8988T (cell line): ENCODE measurements at places on chromosomes 12 and 14.

DNA sequence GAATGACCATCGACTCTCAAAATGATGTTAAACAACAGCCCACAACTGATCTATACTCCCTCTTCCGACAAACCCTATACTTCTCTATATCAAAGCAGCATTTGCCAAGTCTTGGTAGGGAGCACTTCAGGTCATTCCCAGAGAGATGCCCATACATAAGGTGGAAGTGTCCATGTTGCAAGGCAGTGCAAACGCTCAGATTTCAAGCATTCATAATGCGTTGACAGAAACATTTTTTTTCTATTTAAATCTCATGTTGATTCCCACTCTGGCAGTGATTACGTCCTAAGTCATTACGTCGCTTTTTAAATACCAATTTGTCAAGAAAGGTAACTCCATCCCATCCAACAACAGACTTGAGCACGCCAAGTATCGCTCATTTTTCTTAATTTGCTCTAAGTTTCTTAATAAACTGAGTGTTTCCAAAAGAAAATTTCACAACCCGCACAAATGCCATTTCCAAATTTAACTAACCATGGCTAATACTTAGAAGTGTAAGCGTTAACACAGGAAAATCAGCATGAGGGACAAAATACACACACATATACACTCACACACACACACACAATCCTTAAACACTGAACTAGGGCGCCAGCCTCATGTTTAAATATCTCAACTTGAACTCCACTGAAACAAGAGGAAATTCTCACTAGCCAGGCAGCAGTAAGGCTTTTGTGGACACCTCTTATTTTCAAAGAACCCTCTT, 1.1 kb downstream of the GXYLT1 start:
- no peak for DNase-seq

- DNase-seq = no peak
These were observed 1.7 kb downstream of the TPCN1 start for GRCh38 chr12:113222730-113223531.

- DNase-seq = no peak
These were observed 21.9 kb upstream of the SLC15A5 start for GRCh38 chr12:16299403-16299802.

DNA sequence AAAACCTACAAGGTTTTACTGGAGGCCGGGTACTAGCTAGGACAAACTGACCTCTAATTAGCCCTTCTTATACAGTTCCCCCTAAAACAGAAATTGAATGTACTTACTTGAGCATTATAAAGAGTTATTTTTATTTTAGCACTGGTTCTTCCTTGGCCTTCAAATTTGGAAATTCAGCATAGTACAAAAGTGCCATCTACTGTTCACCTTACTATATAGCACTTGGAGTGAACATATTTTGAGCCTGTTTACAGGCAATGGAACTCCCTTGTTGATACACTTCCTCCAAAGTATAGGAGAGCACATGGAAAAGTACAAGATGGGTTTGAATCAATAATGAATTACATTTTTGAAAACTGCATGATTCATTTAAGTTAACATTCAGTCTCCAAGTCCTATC, 3.9 kb upstream of the POC1B start:
- DNase-seq = no peak

- DNase-seq = no peak
These were observed 22.1 kb downstream of the PSMC1 start for GRCh38 chr14:90278199-90279175.

DNA sequence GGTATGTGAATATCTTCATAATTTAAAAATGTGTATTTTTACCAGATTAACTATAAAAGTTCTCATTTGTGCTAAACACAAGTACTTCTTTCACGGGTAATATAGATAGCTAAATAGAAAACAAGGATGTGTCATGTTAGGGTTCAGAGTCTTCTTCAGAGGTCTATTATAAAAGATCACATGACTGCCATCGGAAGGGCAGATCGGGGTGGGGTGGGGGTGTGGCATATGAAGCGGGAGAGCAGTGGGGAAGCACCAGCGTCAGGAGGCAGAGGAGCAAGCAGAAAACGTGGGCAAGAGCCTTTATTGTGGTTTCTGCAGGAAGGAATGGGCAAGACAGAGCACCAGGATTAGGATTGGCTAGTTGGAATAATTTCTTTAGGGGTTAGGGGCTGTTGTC, 63.7 kb upstream of the DNM1L start:
- DNase-seq = no peak

GRCh38 chr14:103848175-103849077, 1.1 kb upstream of the PPP1R13B start:
- DNase-seq = no peak

GRCh38 chr14:101135796-101136742, 232.5 kb upstream of the RTL1 start:
- DNase-seq = no peak

DNA sequence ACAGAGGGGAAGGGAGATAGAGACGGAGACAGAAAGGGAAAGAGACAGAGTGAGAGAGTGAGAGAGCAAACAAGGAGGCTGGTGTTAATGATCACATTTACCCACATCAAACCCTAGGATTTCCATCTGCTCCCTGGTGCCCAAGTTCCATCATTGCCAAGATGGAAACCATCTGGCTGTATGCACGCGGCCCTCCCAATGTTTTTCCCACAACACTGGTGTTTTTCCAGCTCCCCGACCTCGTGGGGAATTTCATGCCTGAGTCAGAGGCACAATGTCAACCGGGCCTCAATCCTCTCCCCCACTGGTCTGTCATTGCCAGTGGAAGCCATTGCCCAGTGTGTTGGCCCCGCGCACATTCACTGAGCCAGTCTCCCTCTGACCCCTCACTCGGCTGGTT, 19.9 kb upstream of the BDKRB2 start:
- no peak for DNase-seq

- DNase-seq = peak; percentile 37
These were observed 23.5 kb upstream of the GPRC5D start for GRCh38 chr12:12975322-12976077.

DNA sequence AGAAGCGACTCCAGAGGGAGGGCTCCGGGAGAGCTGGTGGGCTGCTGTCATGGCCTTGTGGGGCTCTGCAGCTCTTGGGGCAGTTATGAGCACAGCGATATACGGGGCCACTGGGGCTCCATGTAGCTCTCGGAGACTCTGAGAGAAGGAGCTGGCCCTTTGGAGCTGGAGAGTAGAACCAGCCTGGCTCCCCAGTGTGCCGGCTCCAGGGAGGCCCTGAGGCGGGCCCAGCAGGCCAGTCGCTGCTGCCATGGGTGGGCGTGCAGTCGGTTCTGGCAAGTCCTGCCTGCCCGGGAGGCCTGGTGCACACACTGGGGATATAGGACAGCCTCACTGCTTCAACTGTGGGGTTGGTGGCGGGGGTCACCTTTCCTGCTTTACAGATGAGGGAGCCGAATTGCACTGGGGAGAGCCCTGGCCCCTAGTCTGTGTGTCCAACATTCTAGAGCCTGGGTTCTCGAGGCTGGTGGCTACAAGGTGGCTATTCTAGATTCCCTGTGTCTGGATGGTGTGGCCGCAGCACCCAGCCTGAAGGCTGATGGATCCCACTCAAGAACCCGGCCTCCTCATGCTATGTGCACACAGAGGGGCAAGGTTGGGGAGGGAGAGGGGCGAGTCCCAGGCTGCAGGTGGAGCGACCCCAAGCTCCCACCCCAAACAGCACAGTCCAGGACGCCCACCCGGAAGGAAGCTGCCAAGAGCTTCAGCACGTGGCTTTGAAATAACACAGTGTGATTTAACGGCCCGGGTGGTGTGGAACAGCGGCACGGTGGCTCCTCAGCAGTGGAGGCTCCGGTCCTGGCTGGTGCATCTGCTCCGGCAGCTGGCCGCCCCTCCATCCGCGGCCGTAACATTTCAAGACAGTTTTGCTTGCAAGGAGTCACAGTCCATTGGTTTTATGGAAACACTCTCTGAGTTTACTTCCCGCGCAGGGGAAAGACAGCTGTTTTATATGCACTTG, 188.3 kb upstream of the C14orf180 start:
- DNase-seq = no peak

GRCh38 chr14:74504412-74504811, 10.8 kb downstream of the ISCA2 start:
- no peak for DNase-seq

DNA sequence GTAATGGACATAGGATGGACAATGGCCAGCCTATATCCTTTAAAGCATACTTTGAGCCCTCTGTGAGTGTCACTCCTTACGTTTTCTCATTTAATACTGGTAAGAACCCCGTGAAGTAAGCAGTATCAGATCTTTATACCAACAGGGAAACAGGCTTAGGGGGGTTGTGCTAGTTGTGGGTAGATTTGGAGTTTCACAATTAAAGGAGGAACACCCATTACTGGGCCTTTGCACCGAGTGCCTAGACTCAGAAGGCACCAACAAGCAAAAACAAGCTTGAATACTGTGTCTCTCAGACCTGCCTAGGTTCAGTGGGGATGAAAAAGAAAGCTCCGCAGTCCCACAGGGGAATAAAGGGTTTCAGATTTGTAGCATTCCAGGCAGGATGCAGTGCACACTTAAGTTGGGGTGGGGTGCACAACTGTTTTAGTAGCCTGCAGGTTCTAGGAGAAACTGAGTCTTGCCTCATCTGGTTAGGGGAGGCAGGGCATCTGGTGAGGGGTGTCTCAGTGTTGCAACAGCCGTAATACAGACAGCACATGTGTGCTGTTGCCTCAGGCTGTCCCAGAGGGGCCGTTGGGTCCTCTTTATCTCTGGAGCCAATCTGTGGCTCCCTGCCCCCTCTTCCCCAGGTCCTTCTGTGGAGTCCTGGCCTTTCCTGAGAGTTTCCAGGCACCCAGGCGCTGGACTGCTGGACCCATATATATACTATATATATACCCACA, 51.2 kb downstream of the IRAK3 start:
- no peak for DNase-seq

GRCh38 chr14:76955575-76956315, 72.8 kb downstream of the IRF2BPL start:
- DNase-seq = no peak
